Activated CD4-positive, alpha-beta memory T cell treated with anti-CD3 and anti-CD28 coated beads for 36 hours (primary cell): ENCODE measurements at places on chromosomes 13 and 19. TPM values are rescaled to one million over a fixed set of nuclear protein-coding genes. Genes with fewer than 3 reads are reported as not detected.
A peak's percentile ranks its signal among the peaks of the same experiment; 100 is the strongest.

DNA sequence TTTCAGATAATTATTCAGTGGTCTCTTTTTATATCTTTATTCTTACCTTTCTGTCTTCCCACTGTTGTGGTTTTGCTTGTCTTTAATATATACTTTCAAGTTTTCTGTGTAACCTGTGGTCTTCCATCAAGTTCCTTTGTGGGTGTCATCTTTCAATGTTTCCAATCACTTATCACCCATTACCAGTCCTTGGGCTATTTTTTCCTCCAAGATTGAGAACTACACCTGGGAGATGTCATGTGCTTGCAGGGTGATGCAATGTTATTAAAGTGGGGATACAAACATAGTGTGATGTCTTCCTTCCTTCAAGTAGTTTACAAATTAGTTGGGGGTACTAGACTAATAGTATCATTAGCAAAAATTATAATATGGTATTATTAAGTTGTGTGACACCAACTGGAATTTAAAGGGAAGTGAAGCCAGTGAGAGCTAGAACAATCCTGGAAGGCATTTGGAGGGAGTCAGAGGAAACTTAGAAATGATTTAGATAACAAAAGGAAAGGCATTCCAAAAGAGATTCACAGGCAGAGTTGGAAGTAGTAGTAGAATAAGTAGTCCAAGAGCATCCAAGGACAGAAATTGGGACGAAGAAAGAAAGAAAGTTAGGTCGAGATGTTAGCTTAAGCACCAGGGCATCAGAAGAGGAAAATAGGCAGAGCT, 3.4 kb downstream of the FNDC3A start:
- peak overlapping the region; percentile 23 for H3K27ac ChIP-seq
- no peaks in the 10 kb centered on the region for H3K27me3 ChIP-seq
- peaks cover 19% of the 10 kb centered on the region for H3K36me3 ChIP-seq
- H3K4me3 ChIP-seq, result peak overlapping the region; percentile 56

The NDUFS7 gene
- total RNA-seq, result 117 TPM

The PGLYRP1 gene
- total RNA-seq, result not detected

GRCh38 chr13:109667056-109667455, 119.3 kb downstream of the IRS2 start:
- no peak for DNase-seq
- H3K4me3 ChIP-seq, result no peak overlapping the region
- H3K27me3 ChIP-seq, result no peaks in the 10 kb centered on the region
- H3K4me1 ChIP-seq, result no peaks in the 10 kb centered on the region

The DIRAS1 gene
- not detected for total RNA-seq

DNA sequence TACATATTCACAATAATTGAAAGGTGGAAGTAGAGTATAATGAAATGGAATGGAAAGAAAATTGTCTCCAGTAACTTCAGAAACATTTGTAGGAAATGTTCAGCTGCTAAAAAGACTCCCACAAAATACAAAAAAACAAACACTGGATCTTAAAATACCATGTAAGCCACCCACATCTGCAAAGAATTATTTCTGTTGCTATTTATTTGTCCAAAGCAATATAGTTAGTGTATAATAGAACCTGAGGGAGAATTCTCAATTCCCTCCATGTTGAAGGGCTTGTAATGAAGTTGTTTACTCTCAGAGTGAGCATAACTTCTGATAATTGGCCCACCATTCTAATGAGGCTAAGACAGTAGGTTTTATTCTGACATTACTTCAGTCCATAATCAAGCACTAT, 37.4 kb upstream of the KLF12 start:
- no peak for DNase-seq
- H3K27me3 ChIP-seq, result no peaks in the 10 kb centered on the region
- no peak overlapping the region for H3K27ac ChIP-seq

DNA sequence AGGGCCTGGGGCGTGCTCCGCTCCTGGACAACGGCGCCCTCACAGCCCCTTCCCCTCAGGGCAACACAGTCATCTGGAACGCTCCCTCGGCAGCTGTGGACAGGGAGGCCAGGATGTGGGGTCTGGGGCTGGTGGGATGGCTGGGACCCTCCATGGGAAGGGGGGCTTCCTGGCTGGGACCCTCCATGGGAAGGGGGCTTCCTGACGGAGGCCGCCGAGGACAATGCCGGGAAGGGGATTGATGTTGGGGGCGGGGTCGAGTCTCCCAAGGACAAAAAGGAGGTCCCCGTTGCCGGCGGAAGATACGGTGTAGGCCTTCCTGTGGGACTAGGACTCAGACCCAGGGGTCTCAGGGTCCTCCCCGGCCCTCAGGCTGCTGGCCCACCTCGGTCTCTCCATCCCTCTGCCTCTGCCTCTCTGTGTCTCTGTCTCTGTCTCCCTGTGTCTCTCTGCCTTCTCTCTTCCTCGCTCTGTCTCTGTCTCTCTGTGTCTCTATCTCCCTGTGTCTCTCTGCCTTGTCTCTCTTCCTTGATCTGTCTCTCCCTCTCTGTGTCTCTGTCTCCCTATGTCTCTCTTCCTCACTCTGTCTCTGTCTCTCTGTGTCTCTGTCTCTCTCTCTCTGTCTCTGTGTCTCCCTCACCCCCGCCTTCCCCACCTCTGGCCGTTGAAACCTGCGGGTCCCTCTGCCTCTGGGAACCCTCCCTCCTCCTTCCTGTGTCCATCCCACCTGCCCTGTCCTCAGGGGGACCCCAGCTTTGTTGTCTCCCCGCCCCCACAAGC, 2.7 kb upstream of the MADCAM1 start:
- H3K27ac ChIP-seq, result no peak overlapping the region
- H3K27me3 ChIP-seq, result peaks cover 8% of the 10 kb centered on the region
- H3K4me3 ChIP-seq, result no peak overlapping the region
- H3K4me1 ChIP-seq, result peaks cover 2% of the 10 kb centered on the region

DNA sequence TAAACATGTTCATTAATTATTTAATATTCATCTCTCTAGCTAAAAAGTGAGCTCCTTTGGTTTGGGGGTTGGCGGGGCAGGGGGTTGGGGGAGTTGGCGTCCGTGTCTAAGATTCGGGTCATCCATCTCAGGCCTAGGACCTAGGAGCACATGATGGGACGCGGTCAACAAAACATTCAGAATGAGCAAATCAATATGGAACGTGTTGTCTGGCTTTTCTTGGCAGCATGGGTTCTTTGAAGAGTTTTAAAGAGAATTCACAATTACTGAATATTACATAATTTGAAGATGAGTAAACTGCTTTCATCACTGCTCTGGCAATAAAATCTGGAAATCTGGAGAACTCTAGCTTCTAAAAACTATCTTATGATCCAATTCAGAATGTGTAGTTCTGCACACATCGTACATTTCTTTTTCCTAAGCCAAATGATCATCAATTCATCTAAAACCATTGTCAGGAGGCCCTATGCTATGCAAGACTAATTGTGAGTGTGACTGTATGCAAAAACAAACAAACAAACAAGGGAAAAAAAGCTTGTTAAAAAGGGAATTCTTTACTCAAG, 5.4 kb upstream of the ARGLU1 start:
- no peak overlapping the region for H3K27ac ChIP-seq
- H3K4me3 ChIP-seq, result no peak overlapping the region
- peaks cover 4% of the 10 kb centered on the region for H3K36me3 ChIP-seq
- no peak for DNase-seq
- H3K27me3 ChIP-seq, result no peaks in the 10 kb centered on the region

The DAPK3 gene
- 33.3 TPM for total RNA-seq

The LIM2 gene
- total RNA-seq, result 0.36 TPM

- peaks cover 40% of the 10 kb centered on the region for H3K4me1 ChIP-seq
- H3K4me3 ChIP-seq, result peak overlapping the region; percentile 93
- H3K27me3 ChIP-seq, result no peaks in the 10 kb centered on the region
These were observed 1.1 kb downstream of the NAA16 start for GRCh38 chr13:41312176-41312500.

- H3K27me3 ChIP-seq, result no peaks in the 10 kb centered on the region
- no peak for DNase-seq
- peaks cover 19% of the 10 kb centered on the region for H3K36me3 ChIP-seq
- no peaks in the 10 kb centered on the region for H3K4me1 ChIP-seq
- no peak overlapping the region for H3K27ac ChIP-seq
- H3K4me3 ChIP-seq, result no peak overlapping the region
These were observed 12.3 kb downstream of the ZNF575 start for GRCh38 chr19:43545276-43545675.

GRCh38 chr19:46759817-46760333, 13.6 kb upstream of the STRN4 start:
- H3K4me1 ChIP-seq, result no peaks in the 10 kb centered on the region
- no peak for DNase-seq
- no peak overlapping the region for H3K27ac ChIP-seq
- H3K27me3 ChIP-seq, result no peaks in the 10 kb centered on the region

DNA sequence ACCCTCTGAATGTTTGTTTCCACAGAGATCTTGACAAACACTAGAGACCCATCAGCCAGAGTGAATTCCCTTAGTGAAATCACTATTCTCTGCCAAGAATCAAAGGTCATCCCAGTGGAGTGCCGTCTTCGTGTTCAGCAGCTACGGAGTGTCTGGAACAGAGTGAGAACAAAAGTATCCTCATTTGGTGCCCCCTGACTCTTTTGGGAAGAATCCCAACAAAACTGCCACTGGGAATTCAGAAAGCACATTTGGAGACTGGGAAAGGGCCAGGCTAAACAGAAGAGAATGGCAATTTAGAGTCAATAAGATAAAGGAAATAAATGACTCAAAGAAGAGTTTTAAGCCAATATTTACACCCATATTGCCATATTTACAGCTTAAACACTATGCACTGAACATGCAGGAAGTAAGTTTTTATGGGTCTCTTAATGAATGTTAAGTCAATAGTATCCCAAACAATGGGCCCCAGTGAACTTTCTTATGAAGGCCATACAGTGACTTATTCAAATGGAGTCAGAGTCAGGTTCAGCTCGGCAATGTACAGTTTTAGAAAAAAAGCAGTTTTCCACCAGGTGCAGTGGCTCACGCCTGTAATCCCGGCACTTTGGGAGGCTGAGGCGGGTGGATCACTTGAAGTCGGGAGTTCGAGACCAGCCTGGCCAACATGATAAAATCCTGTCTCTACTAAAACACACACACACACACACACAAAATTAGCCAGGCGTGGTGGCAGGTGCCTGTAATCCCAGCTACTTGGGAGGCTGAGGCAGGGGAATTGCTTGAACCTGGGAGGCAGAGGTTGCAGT, 392.6 kb downstream of the KLF5 start:
- H3K27me3 ChIP-seq, result no peaks in the 10 kb centered on the region
- H3K4me1 ChIP-seq, result no peaks in the 10 kb centered on the region
- no peak overlapping the region for H3K4me3 ChIP-seq

- H3K27me3 ChIP-seq, result no peaks in the 10 kb centered on the region
- no peak for DNase-seq
- H3K4me1 ChIP-seq, result peaks cover 85% of the 10 kb centered on the region
- H3K36me3 ChIP-seq, result peaks cover 31% of the 10 kb centered on the region
These were observed 13.1 kb downstream of the UPF1 start for GRCh38 chr19:18844806-18845329.

DNA sequence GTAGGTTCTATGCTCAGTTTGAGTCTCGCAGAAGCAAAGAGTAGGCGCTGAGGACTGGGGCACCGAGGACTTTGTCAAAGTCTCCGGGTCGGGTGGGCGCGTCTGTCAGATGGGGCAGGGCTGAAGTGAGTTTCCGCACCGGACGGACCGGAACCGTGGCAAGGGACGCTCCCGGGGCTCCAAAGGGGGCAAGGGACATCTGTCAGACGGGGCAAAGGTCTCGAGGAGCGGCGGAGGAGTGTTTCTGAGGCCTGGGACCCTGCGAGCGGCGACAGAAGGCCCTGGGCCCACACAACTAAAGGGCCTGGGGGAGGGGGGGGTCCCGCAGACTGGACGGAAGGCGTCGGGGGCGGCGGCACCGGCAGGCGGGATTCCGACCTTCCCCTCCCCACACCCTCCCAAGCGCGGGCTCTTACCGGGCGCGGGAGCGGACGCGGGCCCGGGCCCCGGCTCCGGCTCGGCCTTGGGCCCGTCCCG, 13.3 kb upstream of the AKAP8L start:
- peak overlapping the region; percentile 84 for H3K27ac ChIP-seq
- peaks cover 11% of the 10 kb centered on the region for H3K36me3 ChIP-seq
- H3K4me3 ChIP-seq, result peak overlapping the region; percentile 93
- no peaks in the 10 kb centered on the region for H3K27me3 ChIP-seq
- peaks cover 34% of the 10 kb centered on the region for H3K4me1 ChIP-seq
- DNase-seq, result peak; percentile 49

The JAK3 gene
- 217 TPM for total RNA-seq

The TJP3 gene
- 3.1 TPM for total RNA-seq
